ENCODE measurements at places on chromosomes 11 and 22.
A peak's percentile ranks its signal among the peaks of the same experiment; 100 is the strongest.

- DNase-seq = no peak
Observed at GRCh38 chr11:96045622-96046456, 121.9 kb upstream of the MTMR2 start.

DNA sequence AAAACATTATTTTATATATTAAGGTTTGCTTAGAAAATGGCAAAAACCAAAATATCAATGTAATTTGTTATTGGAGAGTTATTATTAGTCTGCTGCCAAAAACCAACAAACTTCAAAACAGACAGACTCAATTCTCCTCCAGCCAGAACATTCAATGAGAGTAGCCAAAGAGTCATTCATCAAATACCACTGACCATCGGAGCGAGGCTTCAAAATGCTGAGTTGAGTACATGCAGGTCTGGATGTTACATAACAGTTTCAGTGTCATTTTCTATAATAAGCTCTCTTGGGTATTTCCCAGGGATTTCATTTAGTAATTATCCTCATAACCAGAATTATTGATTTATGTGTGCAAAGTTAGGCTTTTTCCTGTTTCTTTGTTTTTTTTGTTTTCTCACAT, 42.6 kb downstream of the CHST1 start:
- DNase-seq = no peak

- no peak for DNase-seq
Observed at GRCh38 chr11:46522682-46523281, 71.0 kb downstream of the AMBRA1 start.

DNA sequence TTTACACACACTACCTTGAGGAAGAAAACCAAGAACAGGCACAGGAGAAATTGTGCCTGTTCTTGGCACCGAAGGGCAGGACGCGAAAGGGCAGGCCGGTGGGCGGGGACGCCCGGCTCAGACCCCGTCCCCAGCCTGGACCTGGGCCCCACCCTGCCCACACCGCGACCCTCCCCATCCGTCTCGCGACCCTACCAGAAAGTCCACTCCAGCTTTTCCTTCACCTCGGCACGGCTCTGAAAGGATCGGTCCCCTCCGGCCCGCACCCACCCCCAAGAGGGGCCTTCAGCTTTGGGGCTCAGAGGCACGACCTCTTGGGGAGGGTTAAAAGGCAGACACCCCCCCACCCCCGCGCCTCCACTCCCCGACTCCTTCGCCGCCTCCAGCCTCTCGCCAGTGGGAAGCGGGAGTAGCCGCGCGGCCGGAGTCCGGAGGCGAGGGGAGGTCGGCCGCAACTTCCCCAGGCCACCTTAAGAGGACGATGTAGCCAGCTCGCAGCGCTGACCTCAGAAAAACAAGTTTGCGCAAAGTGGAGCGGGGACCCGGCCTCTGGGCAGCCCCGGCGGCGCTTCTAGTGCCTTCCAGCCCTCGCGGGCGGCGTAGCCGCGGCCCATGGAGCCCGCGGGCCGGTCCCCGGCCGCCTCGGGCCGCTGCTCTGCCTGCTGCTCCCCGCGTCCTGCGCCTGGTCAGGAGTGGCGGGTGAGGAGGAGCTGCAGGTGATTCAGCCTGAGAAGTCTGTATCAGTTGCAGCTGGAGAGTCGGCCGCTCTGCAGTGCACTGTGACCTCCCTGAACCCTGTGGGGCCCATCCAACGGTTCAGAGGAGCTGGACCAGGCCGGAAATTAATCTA, 4.4 kb downstream of the SEC14L6 start:
- DNase-seq = no peak

GRCh38 chr11:64176751-64177150, 9.2 kb upstream of the STIP1 start:
- no peak for DNase-seq

DNA sequence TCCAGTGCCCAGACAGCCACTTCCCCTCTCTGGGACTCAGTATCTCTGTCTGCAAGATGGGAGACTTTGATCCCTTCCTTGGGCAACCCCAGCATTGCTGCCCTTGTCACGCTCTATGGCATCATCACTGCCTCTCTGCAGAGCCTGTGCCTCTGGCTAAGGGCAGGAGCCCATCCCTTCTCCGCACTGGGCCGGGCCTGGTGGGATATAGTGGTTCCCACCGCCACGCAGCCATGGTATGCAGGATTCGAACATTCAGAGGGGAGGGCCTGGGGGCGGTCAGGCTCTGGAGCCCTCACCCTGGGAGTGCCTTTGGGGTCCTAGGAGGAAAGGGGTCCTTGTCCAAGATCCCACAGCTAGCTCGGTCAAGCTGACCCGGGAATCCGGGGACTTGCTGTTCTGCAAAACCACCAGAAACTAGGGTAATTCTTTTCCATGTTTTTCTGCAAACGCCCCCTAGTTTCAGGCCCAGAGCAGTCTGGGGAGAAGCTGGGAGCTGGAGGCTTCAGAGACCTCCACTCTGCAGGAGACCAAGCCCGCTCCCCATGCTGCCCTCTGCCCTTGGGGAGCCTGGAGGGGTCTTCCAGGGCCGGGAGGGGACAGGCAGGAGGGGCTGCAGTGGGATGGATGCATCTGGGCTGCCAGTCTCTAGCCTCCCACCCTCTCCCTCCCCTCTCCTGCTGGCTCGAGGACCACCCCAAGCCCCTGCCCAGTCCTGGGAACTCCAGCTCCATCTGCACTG, 24.4 kb upstream of the CBX7 start:
- DNase-seq = no peak

- DNase-seq = no peak
Observed at GRCh38 chr11:108859510-108859909, 194.6 kb downstream of the DDX10 start.

GRCh38 chr22:17920145-17920605, 104.2 kb downstream of the MICAL3 start:
- DNase-seq = no peak

GRCh38 chr11:113401718-113402117, 14.1 kb downstream of the ANKK1 start:
- DNase-seq = no peak

GRCh38 chr11:122173587-122173986, 57.6 kb upstream of the BLID start:
- DNase-seq = no peak

GRCh38 chr22:31206896-31207687, 5.0 kb upstream of the LIMK2 start:
- peak; percentile 85 for DNase-seq
